ENCODE measurements at places on chromosomes 6 and 20.
A peak's percentile ranks its signal among the peaks of the same experiment; 100 is the strongest.

DNA sequence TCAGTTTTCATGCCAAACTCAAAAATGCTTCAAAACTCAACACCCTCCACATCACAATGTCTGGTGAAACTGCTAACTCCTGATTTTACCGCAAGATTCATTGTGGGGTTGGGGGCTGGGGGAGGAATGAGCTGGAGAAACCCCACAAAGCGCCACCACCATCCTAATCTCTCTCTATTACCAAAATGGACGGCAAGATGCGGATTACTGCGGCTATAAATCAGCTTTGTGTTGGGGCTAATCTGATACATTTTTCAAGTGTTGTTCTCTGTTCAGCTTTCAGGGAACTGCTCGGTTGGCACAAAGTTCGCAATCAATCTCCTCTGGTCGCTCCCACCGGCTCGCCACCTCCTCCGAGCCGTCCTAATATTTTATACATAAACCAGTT lies 83.7 kb downstream of the TMEM242 start:
- peaks cover 2% of the 10 kb centered on the region for H3K36me3 ChIP-seq
- H3K27me3 ChIP-seq: peaks cover 26% of the 10 kb centered on the region
- H3K27ac ChIP-seq: no peak overlapping the region
- H3K4me1 ChIP-seq: peaks cover 5% of the 10 kb centered on the region
- no peak overlapping the region for H3K4me3 ChIP-seq

DNA sequence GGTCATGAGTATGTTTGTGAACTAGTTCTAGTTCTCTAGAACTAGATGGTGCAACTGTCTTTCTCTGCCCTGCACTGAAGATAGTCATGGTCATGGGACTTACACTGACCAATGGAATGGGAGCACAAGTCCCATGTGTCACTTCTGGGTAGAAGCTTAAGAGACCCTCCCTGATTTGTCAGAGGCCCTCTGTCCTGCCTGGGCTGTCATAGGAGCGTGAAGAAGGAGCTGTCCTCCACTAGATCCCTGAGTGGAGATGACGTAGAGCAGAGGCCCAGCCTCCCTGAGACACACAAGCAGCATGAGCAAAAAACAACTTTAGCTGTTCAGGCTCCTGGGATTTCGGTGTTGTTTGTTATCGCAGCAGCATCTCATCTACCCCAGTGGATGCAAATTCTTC lies 514.5 kb downstream of the PREX1 start:
- no peaks in the 10 kb centered on the region for H3K36me3 ChIP-seq
- peaks cover 10% of the 10 kb centered on the region for H3K27me3 ChIP-seq
- no peak overlapping the region for H3K4me3 ChIP-seq
- no peak overlapping the region for H3K27ac ChIP-seq
- no peaks in the 10 kb centered on the region for H3K4me1 ChIP-seq
- DNase-seq: no peak

- H3K27ac ChIP-seq: no peak overlapping the region
- H3K4me1 ChIP-seq: no peaks in the 10 kb centered on the region
- peak; percentile 10 for DNase-seq
- no peak overlapping the region for H3K4me3 ChIP-seq
- H3K36me3 ChIP-seq: no peaks in the 10 kb centered on the region
- peaks cover 5% of the 10 kb centered on the region for H3K27me3 ChIP-seq
Measured at GRCh38 chr6:13194852-13195251, 133.5 kb downstream of the TBC1D7 start.

DNA sequence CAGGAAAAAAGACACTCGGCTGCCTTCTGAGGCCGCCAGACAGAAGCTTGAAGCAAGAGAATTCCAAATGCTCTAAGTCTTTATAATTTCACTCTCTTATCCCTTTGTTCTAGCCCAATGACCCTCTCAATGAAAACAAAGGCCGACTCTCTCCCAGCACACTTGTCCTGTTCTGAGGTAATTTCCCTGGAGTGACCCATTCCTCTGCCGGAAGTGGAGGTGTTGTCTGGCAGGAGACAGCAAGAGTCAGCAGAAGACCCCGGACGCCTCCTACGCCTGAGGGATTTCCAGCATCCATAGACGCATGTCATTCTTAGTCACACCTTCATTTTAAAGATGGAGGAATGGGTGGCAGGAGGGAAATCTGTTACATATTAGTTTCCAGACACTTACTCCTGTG lies 110.3 kb downstream of the SOD2 start:
- peaks cover 15% of the 10 kb centered on the region for H3K27me3 ChIP-seq
- DNase-seq: no peak
- H3K27ac ChIP-seq: no peak overlapping the region
